ENCODE measurements at places on chromosomes 6 and 20.
A peak's percentile ranks its signal among the peaks of the same experiment; 100 is the strongest.

DNA sequence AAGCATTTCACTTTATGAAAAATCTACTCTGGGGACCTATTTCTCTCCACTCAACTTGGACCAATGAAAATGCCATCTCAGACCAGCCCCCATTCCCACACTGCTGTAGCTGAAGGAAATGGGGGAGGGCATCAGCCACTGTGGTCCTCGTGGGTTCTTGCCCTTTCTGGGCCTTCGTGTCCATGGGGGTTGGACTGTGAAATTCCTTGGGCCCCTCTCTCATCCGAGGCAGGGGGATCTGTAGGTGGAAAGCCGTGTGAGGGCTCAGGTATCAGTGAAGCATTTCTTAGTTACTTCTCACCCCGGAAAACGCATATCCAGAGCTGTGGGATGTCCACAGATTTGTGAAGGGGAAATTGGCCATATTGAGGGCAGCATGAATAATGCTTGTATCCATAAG is 147.9 kb downstream of the CDC5L start:
- no peak for DNase-seq

GRCh38 chr6:90375681-90376439 is 79.2 kb upstream of the BACH2 start:
- DNase-seq, result peak; percentile 72

DNA sequence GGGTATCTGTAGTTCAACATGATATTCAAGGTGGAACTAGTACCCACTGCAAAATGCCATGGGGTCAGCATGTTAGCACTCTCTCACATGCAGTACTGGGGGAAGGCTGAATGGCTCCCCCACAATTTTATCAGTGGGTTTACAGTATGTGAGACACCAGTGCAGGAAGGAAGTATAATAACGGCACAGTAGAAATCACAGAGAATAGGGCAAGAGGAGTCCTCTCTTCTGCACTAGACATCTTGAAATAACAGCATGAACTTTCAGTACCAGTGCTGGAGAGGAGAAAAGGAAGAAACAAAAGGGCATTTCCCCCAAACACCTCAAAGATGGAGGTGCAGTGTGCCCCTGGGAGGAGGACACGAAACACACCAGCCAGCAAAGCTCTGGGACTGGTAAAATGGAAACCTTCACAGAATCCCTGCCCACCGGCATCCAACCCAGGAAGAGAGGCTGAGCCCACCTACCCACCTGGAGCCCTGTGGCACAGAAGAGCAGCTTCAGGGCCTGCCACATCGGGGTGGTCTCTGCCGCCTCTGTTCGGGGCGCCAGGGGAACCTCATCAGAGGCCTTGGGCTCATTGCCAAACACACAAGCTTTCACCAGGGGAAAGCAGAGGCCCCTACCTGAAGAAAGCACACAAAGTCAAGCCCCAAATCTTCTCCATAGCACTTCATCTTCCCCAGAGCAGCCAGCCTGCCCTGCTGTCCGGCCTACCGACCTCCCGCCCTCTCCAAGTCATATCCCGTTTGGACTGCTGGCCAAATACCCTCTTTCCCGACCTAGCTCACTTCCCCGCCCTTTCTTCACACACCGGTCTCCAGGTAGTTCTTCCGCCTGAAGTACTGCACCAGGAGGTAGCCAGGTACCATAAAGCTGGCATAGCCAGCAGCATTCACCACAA is 1.2 kb downstream of the SLC35B2 start:
- no peak for DNase-seq

DNA sequence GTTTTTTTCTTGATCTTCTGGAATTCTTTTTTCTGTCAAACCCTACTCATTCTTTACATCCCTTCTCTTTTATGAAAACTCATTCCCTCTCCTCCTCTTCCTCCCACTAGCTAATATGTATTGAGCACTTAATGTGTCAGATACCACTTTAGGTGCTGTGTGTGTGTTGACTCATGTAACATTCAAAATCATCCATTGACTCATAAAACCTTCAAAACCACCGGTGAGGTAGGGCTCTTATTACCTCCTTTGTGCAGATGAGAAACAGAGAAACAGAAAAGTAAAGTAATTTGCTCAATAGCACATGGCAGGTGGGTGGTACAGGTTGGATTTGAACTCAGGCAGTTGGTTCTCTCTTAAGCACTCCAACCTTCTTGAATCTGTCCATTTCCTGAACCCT is 136.3 kb upstream of the NEDD9 start:
- DNase-seq, result no peak

DNA sequence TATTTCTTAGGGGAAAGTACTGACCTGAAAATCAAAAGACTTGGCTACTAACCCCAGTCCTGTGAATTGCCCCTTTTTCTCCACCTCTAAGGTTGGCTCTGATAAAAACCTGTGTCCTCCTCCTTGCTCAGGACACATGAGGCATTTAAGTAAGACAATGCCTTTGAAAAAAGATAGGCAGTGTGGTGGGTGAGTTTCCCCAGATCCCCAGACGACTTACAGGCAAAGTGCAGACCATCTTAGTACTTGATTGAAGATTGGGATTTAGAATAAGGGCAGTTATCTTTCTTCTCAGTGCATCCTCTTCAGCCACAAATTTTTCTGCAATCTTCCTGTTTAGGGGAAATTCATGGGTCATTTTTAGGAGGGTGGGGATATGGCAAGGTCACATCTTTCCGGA is 87.8 kb downstream of the KIZ start:
- DNase-seq, result no peak

- DNase-seq, result no peak
Measured at GRCh38 chr6:52661551-52661950, 9.4 kb upstream of the TMEM14A start.

DNA sequence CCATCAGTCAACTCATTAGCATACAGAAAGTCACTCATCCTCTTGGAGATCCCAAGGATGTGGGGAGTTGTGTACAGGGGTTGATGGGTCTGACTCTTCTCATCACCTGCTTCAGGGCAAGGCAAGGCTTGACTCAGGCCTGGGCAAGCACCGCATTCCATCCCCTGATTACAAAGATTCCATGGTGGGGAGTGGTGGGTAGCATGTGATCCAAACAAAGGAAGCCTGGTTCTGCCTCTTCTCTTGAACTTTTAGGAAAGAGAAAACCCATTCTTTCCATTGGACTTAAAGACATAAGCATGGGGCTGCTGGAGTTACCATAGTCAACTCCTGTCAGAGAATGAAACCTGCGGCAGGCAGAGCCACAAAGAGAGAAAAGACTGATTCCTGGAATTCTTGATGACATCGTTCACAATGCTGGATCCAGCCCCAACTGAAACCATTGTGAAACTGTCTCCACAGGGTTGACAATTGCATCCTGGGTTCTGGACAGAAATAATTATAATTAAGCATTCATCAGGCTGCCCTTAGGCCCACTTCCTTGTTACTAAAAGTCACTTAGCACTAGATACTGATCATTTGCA is 235.8 kb upstream of the KCNG1 start:
- no peak for DNase-seq

GRCh38 chr20:14193885-14194284 is 143.5 kb downstream of the FLRT3 start:
- no peak for DNase-seq

- no peak for DNase-seq
Measured at GRCh38 chr20:59434960-59435359, 134.5 kb downstream of the EDN3 start.

GRCh38 chr6:90123831-90124230 is 172.8 kb downstream of the BACH2 start:
- DNase-seq, result peak; percentile 51

GRCh38 chr6:168563656-168564055 is 122.7 kb downstream of the SMOC2 start:
- DNase-seq, result no peak

GRCh38 chr6:25889877-25890853 is 16.1 kb upstream of the SLC17A3 start:
- peak; percentile 62 for DNase-seq
